ENCODE measurements at places on chromosomes 5 and 9.

DNA sequence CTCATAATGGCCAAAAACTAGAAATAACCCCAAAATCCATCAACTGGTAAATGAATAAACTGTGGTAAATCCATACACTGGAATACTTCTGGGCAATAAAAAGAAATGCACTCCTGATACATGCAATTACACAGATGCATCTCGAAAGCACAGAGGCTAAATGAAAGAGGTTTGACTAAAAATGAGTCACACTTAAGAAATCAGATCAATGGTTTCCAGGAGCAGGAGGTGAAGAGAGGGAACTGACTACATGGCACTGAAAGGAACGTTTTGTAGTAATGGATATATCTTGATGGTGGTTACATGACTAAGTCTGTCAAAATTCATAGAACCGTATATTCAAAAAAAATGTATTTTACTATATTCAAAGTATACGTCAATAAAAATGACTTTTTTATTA lies 42.4 kb downstream of the STRBP start:
- no peak for DNase-seq

DNA sequence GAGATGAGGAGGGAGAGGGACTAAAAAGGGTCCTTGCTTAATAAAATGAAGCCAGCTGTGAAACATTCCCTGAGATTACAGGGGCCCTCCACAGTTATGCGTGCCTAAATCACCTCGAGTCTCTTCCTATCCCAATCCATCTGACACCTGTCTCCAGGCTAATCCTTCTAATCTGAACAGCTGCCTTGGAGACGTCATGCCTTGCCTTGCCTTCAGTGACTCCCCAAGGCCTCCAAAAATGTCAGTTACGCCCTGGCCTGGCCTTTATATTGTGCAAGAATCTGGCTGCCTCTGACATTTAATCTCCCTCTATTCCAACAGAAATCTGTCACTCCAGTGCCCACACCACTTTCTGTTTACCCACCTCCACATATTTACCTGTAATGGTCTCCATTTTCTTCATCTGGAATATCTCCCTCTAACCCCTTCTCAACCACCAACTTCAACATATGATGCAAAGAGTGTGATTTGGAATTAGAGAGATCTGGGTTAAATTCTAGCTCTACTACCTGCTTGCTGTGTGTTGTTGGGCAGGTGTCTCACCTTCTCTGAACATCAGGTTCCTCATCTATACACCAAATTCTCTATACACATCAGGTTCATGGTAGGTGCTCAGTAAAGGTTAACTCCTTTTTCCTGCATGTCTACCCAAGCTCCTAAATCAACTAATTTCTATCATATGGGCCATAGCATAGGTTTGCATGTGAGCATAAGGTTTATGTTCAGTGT lies 57.9 kb downstream of the PTCD2 start:
- DNase-seq = peak; percentile 58

DNA sequence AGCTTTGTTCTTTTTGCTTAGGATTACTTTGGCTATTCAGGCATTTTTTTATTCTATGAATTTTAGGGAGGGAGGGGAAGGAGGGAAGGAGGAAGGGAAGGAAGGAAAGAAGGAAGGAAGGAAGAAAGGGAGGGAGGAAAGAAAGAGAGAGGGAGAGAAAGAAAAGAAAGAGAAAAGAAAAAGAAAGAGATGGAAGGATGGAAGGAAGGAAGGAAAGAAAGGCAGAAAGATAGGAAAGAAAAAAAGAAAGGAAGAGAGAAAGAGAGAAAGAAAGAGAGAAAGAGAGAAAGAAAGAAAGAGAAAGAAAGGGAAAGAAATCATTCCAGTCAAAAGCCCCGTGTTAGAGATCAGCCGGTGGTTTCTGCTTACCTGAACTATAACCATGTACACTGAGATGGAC lies 20.8 kb upstream of the NKD2 start:
- DNase-seq = no peak

GRCh38 chr9:133955821-133956411 lies 36.2 kb downstream of the VAV2 start:
- no peak for DNase-seq

DNA sequence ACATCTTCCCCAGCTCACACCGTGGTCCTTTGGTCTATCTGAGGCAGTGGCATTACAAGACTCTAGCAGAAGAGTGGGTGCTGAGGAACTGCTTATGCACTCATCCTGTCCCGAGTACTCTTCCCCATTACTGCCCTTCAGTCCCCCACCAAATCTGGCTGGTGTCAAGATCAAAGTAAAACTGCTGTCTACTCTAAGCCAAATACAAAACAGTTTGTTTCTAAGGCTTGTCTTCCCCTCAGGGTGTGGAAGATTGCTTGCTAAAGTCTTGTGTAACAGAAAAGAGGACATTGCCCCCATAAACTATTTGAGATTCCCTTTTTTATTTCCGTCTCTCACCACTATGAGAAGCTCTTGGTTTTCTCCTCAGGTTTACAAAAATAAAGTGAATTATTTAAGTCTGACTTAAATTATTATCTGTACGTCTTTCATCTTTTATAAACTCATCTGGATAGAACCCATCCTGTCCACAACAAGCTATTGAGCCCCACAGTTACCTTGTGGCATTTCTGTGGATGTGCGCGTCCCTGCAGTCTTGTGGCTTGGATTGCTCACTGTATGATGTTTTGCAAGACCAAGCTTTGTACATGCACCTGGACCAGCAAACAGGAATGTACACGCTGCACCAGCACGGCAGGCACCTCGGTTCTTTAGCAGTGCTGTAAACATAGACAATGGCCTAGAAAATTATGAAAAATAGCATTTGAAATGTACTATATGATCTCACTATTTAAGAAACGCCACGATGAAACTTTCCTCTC lies 61.0 kb downstream of the CYSTM1 start:
- peak; percentile 67 for DNase-seq

- no peak for DNase-seq
Measured at GRCh38 chr5:139299486-139299885, 5.9 kb downstream of the MATR3 start.

GRCh38 chr5:118990582-118990981 lies 2.2 kb upstream of the DTWD2 start:
- no peak for DNase-seq

DNA sequence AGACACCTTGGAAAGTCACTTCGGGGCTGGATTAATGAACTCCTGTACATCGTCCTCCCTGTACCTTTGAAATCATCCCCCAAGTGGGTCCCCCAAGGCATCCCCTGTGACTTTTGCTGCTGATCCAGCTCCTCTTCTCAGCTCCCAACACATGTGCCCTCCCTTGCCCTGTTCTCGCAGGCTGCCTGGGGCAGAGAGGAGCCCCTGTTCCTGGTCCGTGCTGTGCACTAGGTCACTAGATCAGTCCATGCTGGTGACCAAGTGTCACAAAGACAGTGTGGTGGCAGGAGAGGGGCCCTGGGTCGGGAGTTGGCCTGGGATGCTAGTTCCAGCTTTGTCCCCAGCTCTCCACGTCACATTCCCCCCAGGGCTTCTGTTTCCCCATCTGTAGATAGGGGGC lies 79.3 kb upstream of the BARHL1 start:
- no peak for DNase-seq

- no peak for DNase-seq
Measured at GRCh38 chr5:103298117-103298516, 39.6 kb downstream of the MACIR start.

- no peak for DNase-seq
Measured at GRCh38 chr9:125570246-125570645, 136.8 kb downstream of the MAPKAP1 start.

DNA sequence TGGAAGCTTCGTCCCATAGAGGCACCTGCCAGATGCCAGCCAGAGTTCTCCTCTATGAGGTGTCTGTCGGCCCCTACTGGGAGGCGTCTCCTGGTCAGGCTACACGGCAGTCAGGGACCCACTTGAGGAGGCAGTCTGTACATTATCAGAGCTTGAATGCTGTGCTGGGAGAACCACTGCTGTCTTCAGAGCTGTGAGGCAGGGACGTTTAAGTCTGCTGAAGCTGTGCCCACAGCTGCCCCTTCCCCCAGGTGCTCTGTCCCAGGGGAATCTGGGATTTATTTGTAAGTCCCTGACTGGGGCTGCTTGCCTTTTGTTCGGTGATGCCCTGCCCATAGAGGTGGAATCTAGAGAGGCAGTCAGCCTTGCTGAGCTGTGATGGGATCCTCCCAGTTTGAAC lies 70.8 kb downstream of the NDUFS4 start:
- no peak for DNase-seq

GRCh38 chr9:133505901-133506652 lies 18.7 kb downstream of the MYMK start:
- no peak for DNase-seq

DNA sequence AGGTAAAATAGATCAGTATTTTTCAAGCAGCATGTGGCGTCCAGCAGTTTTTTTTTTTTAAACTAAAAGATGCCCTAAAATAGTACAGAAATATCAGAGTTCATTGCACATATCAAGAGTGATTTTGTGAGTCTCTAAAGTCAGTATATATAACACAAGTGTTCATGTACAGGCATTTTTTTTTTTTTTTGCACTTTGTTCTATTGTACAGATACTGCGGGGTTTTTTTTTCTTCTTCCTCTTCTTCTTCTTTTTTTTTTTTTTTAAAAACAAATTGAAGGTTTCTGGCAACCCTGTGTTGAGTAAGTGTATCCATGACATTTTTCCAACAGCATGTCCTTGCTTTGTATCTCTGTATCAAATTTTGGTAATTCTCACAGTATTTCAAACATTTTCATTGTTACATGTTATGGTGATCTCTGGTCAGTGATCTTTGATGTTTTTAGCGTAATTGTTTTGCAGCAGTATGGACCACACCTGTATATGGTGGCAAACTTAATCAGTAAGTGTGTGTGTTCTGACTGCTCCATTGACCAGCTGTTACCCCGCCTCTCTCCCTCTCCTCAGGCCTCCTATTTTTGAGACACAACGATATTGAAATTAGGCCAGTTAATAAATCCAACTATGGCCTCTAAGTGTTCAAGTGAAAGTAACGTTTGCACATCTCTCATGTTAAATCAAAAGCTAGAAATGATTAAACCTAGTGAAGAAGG lies 76.8 kb downstream of the TRIO start:
- no peak for DNase-seq

DNA sequence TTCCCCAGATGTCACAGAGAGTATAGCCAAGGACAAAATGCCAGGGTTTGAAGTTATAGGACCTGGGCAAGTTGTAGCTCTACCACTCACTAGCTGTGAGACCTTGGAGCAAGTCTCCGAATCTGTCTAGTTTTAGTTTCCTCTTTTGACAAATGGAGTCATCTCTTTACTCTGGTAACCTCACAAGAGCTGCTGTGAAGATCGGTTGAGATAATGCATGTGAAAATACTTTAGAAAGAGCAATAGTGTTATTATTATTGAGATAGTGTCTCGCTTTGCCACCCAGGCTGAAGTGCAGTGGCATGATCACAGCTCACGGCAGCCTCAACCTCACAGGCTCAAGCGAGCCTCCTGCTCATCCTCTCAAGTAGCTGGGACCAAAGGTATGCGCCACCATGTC lies 117.9 kb upstream of the NR5A1 start:
- DNase-seq = no peak

- peak; percentile 4 for DNase-seq
Measured at GRCh38 chr5:131272724-131273123, 8.9 kb downstream of the CDC42SE2 start.

DNA sequence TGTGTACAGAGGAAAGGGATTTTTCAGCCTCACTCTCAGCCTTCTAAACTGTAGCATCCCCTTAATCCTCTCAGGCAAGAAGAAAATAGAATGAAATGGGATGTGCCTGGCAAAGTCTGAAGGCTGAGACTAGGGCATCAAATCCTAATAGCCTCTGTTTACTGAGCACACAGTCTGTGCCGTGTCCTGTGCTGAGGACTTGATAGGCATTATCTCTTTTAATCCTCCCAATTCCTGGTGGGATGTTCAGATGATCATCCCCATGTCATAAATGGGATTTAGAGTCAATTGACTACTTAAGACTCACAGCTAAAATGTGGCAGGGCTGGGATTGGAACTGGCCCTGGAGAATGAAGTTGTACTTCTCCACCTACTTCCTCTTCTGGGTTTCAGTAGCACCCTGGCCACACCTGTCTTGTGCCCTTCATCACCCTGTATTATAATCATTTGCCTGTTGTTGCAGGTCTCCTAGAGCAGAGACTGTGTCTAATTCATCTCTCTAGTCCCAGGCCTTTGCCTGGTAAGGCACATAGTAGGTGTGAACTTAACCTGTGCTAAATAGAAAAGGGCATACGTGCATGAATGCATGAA lies 81.0 kb downstream of the WWC1 start:
- DNase-seq = no peak

GRCh38 chr9:7367726-7368125 lies 431.9 kb downstream of the DMAC1 start:
- DNase-seq = no peak

- DNase-seq = no peak
Measured at GRCh38 chr5:82346399-82347165, 68.4 kb upstream of the RPS23 start.

Measured in MV-4-11 (cell line).